ENCODE measurements at places on chromosomes 4 and X.

DNA sequence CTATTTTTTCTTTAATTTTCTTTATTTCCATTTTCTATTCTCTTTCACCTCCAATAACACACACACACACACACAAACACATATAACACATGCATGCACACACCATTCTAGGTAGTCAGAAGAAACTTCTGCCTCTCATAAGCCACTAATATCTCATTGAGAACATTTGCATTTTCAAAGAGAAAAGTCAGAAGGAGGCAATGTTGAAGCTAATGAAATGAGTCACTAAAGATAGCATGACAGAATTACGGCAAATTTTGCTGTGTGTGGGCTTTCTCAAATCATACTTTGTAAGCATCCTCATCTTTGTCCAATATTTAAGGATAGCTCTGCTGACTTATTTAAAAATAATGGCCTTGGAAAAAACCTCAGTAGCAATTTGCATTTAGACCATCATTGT, 291.3 kb downstream of the GUCY2F start:
- DNase-seq: no peak

DNA sequence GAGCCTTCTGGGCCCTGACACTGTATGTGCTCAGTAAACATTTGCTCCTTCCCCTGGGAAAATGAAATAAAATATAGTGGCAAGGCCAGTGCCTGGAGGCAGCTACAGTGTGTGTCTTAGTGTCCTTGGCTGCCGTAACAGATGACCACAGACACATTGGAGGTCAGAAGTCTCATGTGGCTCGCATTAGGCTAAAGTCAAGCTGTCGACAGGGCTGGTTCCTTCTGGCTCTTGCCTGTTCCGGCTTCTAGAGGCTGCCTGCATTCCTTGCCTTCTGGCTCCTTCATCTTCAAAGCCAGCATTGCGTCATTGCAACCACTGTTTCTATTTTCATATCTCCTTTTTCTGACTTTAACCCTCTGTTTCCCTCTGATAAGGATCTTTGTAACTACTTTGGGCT, 83.6 kb upstream of the STX18 start:
- DNase-seq: no peak

GRCh38 chrX:39726771-39727170, 371.0 kb downstream of the BCOR start:
- no peak for DNase-seq

- no peak for DNase-seq
These were observed 92.4 kb downstream of the CC2D2A start for GRCh38 chr4:15562114-15562513.

GRCh38 chrX:153989973-153990655, 17.6 kb downstream of the TMEM187 start:
- no peak for DNase-seq

DNA sequence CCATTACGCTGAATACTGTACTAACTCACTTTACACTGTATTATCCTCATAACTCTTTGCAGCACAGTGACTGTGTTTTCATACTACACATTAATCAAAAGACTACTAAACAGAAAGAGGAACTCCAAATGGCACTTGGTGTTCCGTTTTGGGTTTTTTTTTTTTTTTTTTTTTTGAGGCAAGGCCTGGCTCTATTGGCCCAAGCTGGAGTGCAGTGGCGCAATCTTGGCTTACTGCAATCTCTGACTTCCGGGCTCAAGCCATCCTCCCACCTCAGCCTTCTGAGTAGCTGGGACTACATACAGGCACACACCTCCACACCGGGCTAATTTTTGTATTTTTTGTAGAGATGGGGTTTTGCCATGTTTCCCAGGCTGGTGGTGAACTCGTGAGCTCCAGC, 10.7 kb downstream of the KLHL8 start:
- DNase-seq: peak; percentile 19

DNA sequence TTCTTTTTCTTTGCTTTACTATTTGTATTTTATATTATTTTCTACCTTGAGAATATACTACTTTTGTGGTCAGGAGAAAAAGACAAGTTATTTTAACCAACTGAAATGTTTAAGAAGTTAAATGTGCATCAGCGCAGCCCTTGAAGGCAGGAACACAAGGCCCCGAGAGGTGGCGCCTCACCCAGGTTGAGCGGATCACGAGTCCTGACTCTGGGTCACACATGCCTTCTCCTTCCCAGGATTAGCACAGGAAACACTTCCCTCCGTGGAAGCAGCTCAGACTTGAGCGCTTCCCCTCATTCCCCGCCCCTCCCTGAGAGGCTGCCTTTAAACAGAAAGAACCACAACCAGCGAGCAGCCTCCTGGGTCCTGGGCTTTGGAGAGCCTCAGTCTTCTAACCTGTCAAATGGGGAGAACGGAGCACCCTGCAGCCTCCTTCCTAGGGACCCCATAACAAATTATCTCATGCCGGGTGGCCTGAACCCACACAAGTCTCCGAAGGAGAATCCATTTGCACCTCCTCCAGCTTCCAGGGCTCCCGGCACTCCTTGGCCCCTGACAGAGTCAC, 217.6 kb downstream of the AFAP1 start:
- DNase-seq: no peak

Data from stimulated activated CD4-positive, alpha-beta T cell treated with anti-CD3 and anti-CD28 coated beads, Interleukin-1b, Interleukin-23, amount 100 ng/mL, for 48 hours (primary cell).